ENCODE measurements at places on chromosomes 4 and X.

- no peak for DNase-seq
Measured at GRCh38 chrX:27863809-27864208, 56.0 kb downstream of the MAGEB10 start.

- no peak for DNase-seq
Measured at GRCh38 chrX:20545538-20545937, 278.8 kb upstream of the RPS6KA3 start.

DNA sequence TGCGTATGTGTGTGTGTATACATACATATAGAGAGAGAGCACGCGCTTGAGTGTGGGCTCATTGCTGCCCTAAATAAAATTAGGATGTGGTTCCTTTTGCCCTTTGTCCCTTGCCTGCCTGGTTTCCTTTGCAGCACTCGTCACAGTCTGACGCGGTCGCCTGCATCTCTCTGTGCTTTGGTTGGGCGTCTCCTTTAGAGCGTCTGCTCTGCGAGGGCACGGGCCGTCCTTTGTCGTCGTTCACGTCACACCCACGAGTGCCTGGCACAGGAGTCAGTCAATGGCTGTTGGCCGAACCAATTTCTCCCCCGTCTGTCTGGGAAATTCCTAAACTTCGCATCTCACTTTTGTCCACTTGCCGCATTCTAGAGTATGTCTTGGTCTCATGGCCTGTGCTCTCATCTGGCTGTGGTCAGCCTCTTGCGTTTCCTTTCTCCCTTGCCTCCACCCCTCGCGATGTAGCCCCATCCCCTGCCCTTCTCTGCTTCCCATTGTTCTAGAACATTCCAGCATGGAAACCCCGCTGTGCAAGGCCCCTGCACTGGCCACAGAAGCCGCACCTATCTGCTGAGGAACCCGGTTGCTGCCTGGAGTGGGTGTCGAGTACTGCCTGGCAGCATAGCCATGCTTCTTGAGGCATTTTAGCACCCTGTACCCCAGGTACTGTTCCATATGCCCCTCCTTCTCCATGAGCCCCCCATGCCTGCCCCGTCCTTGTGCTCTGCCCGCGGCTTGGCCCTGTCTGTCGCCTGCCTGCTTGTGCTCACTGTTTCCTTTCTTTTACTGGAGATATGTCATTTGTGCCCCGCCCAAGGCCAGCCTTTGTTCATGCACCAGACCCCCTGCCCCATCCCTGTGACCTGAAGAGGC, 8.0 kb downstream of the MAEA start:
- peak; percentile 10 for DNase-seq

GRCh38 chr4:145861336-145862318, 77.0 kb downstream of the ZNF827 start:
- DNase-seq: no peak

GRCh38 chr4:155885666-155886065, 17.8 kb upstream of the TDO2 start:
- DNase-seq: no peak

DNA sequence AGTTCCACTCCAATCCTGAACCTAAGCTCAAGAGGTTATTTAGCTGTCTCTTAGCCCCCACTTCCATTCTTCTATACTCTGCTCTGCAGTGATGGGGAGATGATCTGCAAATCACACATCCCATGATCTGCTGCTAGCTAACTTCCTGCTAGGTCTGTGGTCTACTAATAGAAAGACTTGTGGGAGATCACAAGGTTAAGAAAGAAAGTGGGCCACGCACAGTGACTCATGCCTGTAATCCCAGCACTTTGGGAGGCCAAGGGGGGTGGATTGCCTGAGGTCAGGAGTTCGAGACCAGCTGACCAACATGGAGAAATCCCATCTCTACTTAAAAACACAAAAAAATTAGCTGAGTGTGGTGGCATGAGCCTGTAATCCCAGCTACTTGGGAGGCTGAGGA, 471.1 kb upstream of the NWD2 start:
- no peak for DNase-seq

GRCh38 chrX:110442635-110443034, 84.0 kb downstream of the RTL9 start:
- DNase-seq: no peak

GRCh38 chr4:55318175-55319129, 27.6 kb upstream of the SRD5A3 start:
- DNase-seq: no peak

DNA sequence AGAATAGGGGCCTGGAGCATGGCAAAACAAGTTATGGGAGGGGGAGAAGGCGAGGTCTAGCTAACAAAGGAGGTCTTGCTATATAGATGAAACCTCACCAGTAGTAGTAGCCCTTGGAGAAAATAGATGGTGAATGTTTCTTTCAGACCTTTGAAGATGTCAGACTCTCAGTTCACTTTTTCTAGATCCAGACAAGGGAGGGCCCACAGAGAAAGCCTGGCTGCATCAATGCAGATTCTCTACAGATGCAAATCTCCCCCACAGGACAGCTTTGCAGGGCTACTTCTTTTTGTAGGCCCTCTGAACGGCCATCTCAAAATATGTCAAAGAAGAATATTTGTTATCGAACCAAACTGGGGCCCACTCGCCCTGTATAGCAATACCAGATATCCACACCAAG, 159.7 kb downstream of the ANK2 start:
- no peak for DNase-seq

GRCh38 chr4:6253961-6254360, 15.7 kb upstream of the WFS1 start:
- DNase-seq: no peak

- no peak for DNase-seq
Measured at GRCh38 chrX:28022371-28022770, 41.1 kb upstream of the DCAF8L1 start.

DNA sequence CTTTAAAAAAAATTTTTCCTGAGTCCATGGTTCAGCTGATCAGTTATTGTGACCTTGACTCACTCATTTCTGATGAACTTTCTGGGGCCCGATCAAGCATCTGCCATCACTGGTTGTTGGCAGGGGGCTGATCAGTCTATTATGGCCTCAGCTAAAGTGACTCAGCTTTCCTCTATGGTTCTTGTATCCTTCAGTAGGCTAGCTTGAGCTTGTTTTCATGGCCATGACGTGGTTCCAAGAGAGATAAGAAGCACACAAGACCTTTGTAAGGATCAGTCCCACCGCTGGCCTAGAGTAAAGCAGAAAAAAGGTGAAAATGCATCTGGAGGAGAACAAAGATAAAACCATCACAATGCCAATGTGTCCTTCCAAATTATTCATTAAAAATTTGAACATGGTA, 29.8 kb upstream of the EPGN start:
- no peak for DNase-seq

DNA sequence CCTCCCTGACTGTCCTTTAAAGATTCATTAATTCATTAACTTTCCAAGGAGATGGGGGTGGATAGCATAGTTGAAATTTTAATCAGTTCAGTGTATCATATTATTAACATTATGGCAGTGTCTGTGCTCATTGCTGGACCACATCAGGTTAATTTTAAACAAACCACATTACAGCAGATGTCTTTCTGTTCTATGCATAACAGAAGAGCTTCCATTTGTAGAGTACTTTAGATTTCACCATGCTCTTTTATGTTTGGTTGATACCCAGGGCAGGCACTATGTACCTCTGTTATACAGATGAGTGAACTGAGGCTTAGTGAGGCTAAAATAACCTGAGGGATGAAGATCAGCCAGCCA, 41.1 kb downstream of the AFF2 start:
- no peak for DNase-seq

DNA sequence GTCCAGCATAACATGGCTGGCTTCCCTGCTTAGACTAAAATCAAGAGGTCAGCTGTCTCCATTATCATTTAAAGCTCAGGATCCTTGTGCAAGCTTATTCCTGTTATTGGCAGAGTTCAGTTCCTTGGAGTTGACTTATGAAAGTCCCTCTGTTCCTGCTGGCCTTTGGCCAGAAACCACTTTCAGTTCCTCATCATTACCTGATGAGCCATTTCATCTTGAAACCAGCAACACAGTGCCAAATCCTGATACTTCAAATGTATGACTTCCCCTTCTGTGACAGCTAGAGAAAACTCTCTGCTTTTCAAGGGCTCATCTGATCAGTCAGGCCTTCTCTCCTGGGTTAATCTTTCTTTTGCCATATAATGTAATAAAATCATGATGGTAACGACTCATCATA, 110.6 kb upstream of the FSTL5 start:
- DNase-seq: no peak

DNA sequence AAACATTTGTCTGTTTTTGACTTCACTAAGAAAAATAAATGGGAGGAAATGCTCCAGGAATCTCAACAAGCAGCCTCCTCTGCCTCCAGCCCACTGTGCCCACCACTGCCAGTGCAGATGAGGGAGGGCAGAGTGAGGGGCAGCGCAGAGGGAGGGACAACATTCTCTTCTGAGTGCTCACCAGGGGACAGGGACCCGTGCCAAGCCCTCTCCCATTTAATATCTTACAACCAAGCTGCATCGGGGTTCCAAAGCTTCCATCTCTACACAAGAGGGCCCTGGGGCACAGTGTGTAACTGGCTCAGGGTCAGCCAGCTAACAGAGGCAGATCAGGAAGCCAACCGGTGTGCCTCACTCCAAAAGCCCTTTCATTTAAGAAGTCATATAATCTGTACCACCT, 120.4 kb downstream of the NSUN7 start:
- no peak for DNase-seq

DNA sequence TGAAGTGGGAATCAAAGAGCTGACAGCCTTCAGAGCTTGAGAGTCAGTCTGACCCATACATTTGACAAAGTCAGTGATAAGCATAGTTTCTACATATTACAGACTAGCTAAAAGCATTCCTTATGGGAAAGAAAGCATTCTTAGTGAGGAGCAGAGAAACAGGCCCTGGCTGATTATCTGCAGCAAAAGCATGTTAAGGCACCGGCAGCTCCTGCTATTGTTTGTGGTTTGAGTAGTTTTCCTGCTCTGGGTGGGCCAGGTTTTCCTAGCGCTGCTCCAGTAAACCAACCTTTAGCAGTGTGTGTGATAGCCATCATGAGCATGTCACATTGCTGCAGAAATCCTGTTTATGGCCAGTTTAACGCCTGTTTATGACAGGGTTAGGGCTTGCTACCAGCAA, 51.6 kb upstream of the WDR1 start:
- DNase-seq: no peak

DNA sequence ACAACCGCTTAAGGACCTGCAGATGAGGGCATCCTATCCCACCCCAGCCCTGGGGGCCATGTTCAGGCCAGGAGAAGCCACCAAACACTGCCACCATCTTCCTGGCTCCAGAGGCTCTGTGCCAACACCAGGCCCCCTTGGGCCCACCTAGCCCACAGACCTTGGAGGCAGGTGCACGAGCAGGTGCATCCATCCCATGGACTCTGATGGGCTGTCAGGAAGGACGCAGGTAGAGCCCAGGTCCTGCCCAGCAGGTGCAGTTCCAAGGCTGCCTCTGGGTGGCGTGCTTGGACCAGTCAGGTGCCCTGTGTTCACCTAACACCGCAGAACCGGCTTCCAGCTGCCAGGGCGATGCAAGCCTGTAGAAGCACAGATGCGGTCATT, 22.8 kb upstream of the PDE6B start:
- DNase-seq: peak; percentile 77

- DNase-seq: no peak
Measured at GRCh38 chrX:113390531-113390930, 549.9 kb upstream of the AMOT start.

DNA sequence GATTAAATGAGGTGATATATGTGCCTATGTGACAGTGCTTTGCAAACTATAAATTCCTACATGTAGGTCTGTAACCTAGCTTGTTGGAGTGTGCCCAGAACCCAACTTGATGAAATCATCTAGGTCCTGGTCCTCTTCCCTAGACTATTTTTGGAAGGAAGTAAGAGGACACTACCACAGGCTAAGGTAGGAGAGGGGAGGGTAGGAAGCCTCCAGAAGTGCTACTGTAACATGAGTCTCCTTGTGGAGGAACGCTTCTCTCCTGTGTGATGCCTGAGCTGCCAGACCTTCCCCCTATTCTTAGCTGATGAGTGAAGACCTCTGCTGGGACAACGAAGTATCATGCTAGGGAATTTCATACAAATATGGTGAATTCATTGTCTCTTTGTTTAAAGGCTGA, 41.8 kb upstream of the IL21 start:
- DNase-seq: no peak

- DNase-seq: no peak
Measured at GRCh38 chr4:87974856-87975462, 555 bp upstream of the SPP1 start.

DNA sequence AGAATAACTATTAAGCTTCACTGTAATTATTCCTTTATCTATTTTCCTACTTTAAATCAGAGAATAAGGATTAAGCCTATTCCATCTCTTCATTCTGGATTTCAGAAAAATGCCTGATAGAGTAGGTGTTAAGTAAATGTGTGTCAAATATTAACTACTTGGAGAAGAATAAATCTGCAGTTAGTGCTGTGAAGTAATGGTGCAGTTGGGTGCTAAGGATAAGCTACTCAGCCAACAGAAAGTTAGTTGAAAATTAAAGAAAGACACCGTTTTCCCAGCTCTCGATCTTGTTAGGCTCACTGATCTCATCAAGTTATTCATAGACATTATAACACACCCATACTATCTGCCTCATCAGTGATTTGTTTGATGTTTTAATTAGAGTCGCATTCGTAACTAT, 7.1 kb downstream of the PF4V1 start:
- DNase-seq: no peak

Measured in activated naive CD8-positive, alpha-beta T cell treated with anti-CD3 and anti-CD28 coated beads, Interleukin-2, amount 10 ng/mL, durations not matched to agents 7 days and 5 days (primary cell).